ENCODE measurements at places on chromosomes 1 and 21.

- no peak for DNase-seq
These were observed 180.2 kb downstream of the ATG4C start for GRCh38 chr1:62964141-62964540.

DNA sequence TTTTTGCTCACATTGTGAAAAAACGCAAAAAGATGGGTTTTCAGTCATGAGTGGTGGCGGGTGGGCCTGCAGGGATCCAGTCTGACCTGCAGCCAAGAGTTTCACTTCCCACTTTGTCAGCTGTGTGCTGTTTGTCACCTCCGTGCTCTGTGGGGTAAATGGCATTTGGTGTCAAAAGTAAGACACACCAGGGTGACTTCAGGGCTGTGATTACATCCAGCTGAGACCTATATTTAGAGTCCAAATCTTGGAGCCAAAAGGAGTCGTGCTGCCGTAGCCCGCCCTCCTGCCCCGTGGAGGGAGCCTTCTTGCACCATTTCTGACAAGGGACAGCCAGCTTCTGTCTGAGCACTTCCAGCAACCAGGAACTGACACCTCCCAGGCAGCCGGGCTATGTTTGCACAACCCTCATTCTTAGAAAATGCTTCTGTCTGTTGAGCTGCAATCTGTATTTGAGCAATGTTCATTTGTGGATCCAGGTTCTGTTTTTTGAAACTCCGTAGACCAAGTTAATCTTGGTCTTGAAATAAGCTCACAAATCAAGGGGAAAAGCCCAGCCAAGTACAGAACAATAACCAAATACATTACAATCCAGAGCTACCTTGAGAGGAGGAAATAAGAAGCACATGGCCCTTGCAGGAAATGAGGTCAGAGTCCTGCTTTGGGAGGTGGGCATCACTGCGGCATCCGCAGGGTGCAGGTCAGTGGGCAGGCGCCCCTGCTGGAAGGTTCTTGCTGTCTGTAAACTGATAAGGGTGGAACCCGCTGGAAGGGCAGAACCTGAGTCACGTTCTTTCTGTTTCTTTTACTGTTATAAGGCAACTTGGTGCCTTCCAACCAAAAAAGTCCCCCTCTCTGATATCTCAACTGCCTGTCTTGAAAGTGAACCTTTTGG is 14.4 kb downstream of the ABCG1 start:
- peak; percentile 66 for DNase-seq

- DNase-seq, result peak; percentile 99
These were observed 45.5 kb downstream of the LPAR3 start for GRCh38 chr1:84847253-84848250.

- DNase-seq, result peak; percentile 52
These were observed 349.5 kb downstream of the TGFB2 start for GRCh38 chr1:218694636-218695035.

- no peak for DNase-seq
These were observed 18.3 kb upstream of the PHTF1 start for GRCh38 chr1:113777561-113777960.

DNA sequence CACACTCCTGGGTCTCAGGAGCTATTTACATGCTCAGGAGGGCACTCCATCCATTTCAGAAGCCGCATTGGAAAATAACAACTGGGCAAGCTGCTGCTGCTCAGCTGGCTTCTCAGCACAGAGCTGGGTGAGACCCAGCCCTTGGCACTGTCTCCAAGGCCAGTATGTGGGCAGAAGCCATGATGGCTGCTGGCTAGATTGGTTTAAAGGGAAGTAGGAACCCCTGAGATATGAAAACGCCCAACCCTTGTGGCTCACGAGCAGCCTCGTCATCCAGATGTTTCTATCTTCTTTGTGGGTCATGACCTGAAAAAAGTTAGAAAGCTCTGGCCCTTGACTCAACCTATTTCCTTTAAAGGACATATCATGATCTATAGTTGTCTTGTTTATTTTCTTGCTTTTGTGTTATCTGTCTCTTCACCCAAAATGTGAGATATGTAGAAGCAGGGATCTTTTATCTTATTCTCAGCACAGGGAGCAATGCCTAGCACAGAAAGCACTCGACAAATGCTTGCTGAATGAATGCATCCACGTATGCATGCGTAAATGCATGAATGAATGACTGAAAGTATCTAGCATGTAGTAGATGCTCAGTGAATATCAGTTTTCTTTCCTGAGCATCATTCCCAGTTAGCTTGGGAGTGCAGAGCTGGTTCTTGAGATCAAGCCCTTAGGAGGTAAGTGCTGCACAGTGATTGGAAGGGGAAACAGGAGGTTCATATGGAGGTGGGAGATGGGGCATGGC is 11.6 kb downstream of the MYBPH start:
- DNase-seq, result no peak

GRCh38 chr1:219660666-219661463 is 48.0 kb upstream of the ZC3H11B start:
- DNase-seq, result peak; percentile 95

- no peak for DNase-seq
These were observed 244.0 kb upstream of the DMRTA2 start for GRCh38 chr1:50667272-50667671.

GRCh38 chr1:223102797-223103533 is 40.1 kb downstream of the TLR5 start:
- no peak for DNase-seq

DNA sequence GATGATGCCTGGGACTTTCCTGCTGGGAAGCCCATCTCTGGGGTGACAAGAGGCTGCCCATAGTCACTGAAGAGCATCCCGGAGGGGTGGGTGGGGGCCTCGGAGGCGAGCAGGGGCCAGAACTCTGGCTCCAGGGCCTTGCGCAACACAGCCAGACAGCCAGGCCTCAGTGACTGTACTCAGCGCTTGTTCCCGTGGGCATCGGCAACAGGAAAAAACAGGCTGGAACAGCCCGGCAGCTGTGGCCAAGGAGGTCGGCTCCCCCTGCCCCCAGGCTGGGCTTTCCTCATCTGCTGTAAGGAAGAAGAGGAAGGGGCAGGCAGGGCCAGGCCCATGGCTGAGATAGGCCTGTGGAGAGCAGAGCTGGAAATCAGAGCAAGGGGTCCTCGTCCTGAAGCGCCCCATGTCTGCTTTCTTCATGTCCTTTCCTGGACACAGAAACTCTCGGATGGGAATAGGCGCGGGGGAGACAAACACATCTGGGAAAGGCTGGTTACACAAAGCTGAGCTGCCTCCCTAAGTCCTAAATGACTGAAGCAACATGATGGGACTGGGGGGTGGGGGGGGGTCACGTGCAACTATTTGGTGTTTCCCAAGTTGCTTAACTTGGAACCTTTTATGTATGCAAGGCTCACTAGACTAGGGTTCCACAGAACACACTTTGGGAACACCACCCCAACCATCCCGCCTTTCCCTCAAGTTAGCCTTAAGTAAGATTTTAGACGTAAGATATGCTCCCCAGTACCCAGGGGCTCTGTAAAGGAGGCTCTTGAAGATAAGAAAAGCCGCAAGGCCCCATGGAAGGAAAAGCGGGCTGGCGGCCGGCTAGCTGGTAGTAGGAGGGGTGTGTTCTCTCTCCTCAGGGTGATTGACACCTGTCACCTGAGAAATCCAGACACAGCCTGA is 30.7 kb downstream of the HSPG2 start:
- DNase-seq, result peak; percentile 68

- DNase-seq, result no peak
These were observed 96.9 kb downstream of the PLPP3 start for GRCh38 chr1:56482486-56482885.
